ENCODE measurements at places on chromosomes 6 and 20.

DNA sequence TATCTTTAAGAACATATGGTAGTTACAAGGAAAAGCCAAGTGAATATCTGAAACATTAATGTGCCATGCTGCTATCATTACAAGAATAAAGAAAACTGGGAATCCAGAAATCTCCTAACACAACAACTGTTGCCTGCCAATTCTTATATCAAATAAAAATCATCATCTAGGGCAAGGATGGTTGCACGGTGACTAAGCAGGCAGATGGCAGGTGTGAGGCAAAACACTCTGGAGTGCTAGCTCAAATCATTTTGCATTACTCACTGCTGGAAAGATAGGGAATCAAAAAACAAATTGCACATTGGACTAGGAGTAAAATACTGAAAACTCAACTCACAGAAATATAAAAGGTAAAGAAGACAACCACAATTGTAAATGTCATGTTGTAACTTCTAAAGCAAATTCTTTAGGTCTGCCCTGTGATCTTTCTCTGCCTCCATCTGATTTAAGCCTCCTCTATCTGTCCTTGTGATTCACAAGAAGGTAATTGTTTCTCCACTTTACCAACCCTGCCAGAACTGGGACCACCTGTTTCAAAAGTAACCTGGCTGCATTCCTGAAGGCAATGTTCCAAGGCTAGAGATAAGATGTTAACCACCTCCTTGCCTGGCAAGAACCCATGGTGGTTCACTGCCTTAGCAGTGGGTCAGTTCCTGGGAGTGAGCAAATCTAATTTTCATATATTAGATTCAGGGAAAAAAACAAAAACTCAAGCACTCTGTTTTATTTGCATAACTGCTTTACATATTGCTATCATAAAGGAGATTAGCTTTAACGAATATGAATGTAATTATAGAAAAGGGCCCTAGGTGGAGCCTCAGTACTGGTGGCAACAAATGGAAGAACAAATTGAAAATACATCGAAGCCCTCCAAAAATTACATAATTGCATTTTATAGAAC lies 33.1 kb upstream of the LCA5 start:
- DNase-seq = peak; percentile 74

DNA sequence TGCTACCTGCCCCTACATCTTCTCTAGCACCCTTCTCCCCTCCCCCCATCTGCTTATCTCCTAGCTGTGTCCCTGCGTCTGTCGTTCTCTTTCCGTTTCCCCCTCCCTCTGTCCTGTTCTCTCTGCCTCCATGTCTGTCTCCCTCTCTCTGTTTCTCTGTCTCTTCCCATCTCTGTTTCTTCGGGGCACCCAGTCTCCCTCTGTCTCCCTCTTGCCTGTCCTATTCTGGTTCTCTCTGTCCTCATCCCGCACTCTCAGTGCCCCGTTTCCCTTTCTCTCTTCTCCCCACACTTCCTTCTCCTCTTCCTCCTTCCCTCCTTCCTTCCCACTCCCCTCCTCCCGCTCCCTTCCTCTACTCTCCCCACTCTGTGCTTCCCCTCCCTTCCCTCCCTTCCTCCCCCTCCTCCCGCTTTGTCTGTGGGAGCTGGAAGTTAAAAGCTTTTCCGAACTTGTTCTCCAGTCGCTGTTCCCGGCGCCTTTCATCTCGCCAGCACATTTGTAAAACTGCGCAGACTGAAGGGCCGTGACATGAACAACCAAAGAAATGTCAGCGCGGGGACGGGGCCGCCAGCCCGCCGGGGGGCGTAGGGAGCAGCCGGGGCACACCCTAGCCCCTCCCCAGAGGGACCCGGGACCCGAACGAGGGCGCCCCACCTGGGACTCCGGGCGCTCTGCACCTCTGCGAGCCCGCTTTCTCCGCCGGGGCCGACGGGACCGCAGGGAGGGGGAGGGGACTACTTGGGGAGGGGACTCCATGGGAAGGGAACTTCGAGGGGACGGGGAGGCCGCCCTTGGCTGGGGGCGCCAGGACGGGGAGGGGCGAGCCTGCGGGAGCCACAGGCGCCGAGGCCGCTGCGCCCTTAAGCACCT lies 4.0 kb upstream of the CDH22 start:
- no peak for DNase-seq

DNA sequence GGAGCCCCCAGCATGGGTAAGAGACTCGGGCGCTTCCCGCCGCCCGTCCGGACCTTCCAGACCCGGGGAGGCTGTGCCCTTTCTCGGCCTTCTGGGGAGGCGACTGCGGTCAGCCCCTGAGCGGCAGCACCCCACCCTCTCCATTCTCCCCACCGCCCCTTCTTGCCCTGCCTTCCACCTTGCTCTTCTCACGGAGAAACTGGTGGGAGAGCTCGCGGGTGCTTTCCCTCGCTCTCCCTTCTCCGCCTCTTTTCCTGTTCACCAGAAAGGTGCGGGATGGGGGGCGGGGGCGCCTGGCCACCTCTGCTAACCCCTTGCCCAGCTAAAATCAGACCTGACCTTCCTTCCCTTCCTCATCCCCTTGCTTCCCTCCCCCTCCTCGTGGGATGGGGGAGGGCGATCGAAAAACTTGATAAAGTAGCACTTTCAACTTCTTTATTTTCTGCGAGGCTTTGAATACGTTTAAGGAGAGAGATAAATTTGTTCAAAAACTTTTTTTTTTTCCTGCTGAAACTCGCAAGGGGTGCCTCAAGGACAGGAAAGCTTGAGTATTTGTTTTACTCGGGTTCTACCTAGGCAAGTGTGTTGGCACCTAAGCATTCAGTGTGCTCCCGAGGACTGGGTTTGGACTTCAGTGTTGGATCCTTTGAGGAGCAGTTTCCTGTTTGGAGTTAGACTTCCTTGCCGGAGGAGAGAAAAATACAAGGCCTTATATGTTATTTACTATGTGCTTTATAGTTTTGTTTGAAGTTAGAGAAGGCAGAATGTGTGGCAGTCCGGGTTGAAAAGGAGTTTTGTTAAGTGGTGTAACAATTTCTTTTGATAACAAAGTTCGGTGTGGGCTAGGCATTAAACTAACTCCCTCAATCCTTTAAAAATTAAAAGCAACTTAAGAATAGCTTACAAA lies 897 bp downstream of the CD2AP start:
- DNase-seq = peak; percentile 38

GRCh38 chr6:1228754-1229191 lies 83.1 kb upstream of the FOXQ1 start:
- no peak for DNase-seq

GRCh38 chr6:31058128-31058894 lies 48.0 kb downstream of the MUC22 start:
- DNase-seq = peak; percentile 93

DNA sequence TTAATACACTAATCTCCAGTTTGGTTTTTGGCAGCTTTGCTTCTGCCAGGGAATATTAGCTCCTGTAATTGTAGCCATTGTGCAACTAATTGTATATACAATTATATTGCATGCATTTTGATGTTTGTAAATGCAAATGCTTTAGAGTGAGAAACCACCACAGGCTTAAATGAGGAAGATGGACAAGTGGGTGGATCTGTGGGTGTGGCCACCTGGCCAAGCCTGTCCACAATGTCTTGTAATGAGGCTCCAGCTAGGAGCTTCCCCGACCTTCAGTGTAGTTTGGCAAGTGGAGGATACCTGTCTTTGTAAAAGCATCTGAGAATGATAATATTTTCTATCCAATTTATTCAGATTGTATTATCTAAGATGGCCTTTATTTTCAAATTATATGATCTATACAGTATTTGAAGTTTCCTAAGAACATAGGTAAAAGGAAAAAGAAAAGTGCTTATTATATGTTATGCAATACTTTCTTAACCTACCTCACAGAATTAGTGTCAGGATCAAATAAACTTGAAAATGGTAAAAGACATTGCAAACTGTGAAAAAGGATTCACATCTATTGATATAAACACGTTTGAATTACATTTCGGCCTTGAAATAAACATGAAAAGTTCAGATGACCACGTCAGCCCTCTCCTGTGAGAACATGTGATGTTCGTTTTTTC lies 49.3 kb upstream of the ARID1B start:
- no peak for DNase-seq

GRCh38 chr6:129661536-129662405 lies 48.2 kb downstream of the ARHGAP18 start:
- DNase-seq = peak; percentile 68

- DNase-seq = no peak
These were observed 96.4 kb downstream of the AIG1 start for GRCh38 chr6:143157131-143157530.

DNA sequence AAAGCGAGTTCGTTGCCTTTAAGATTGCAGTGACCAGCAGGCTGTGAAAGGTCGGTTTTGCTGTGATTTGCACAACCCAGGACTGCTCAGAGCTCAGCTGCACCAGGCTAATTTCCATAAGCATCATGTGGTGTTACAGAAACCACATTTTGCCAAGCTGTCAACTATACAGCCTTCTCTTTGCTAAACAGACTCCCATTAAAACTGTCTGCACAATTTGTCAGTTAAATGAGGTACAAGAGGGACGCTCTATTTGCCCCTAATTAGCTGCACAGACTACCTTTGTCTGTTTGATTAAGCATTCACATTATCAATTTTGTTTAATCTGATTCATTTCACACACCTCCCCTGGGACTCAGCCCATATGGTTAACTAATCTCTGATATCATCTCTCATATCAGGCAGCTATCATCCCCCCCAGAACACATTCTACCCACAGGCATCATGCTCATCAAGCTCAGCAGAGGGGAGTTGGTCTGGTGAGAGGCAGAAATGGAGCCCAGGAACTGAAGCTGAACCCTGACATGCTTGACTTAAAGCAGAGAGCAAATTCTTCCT lies 62.1 kb downstream of the OLIG3 start:
- DNase-seq = no peak

DNA sequence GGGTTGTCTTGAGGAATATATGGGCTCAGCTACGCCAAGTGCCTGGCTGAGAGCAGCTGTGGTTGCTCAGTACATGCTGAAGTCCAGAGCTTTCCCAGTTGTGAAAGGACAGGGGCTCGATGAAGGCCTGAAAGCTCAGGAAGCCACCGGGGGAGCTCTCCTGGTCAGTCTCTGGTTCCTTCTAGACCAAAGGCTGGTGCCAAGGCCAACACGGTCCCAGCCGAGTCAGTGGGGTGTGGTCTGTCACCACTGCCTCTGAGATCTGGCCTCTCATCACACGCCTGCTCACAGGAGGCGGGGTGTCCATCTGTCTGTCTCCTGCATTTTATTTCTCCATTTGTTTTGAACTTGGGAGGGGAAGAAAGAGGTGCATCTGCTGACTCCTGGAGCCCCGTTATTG lies 4.9 kb upstream of the FAM83C start:
- DNase-seq = no peak

DNA sequence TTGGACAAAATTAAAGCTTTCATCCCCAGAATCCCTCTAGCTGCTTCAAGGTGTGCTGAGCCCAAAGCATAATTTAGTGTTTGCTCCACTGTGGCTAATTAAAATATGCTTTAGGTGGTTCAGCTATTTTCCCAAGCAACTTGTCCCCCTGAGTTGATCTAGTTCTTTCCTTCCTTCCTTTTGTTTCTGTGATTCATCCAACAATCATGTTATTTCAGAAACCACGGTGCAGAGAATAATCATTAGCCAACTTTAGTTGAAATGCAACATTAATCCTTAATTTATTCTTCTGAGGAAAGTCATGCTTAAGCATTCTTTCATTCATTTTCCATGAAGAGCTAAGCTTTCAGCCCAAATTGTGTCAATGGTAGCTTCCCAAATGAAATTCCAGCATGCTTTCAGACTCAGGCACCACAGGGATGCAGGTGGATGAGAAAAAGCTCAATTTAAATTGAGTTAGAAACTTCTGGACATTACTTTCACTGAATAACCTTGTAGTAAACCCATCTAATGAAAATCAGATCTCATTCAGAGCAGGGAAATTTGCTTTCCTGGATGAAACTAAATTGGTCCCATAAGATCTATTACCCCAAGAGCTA lies 209.0 kb upstream of the NT5E start:
- DNase-seq = peak; percentile 4

Measured in choroid plexus epithelial cell (primary cell).